ENCODE measurements at places on chromosomes 2 and 18.

GRCh38 chr2:157345647-157346389 lies 20.2 kb upstream of the ERMN start:
- DNase-seq: no peak

DNA sequence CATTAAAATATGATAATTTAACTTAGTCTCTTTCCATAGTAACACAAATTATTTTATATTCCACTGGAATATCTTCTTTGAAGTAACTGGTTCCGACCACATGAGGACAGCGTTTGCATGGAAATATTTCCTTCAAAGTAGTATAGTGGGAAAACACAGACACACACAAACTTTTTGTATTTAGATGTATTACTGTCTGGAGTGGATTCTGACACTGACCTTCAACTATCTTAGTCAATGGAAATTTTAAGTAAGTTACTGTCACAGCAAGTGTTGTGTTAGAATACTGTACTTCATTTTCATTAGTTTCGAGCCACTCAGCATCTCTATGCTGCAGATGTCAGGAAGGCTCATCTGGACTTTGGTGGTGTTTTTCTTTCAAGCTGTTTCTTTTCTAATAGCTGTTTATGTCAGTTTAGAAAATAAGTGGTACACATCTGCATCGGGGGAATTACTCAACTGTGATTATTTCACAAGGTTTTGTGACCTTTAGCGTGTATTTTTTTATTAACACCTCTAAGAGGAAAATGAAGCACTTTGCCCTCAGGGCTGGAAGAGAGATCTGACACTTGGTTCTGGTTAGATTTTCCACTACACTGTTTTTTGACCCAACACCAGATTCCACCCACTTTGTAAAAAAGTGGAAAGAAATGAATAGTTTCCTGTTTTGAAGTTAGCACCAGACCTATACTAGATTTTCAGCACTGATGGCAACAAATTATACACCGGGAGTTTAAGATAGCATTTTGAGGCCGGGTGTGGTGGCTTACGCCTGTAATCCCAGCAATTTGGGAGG lies 18.9 kb upstream of the THOC1 start:
- DNase-seq: peak; percentile 49

- DNase-seq: peak; percentile 17
These were observed 65.2 kb downstream of the POU3F3 start for GRCh38 chr2:104919127-104919526.

DNA sequence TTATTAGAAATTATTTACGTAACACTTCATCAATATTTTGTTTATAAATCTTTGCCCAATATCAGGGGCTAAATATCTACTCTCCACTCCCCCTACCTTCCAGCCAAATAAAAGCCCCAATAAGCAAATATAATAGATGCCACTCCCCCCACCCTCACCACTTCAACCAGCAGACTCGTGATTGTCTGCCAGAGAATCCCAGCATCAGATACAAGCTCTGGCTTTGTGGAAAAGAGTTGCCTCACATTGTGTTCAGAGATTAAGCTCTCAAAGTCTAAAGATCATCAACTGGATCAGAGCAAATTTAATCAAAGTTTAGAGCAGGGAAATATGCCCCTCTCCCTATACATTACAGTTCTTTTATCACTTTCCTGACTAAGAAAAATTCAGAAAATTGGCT lies 39.5 kb downstream of the AOX1 start:
- no peak for DNase-seq

GRCh38 chr18:8854962-8855361 lies 149.6 kb downstream of the MTCL1 start:
- no peak for DNase-seq

- no peak for DNase-seq
These were observed 13.1 kb downstream of the ZNF892 start for GRCh38 chr2:95220449-95220848.

DNA sequence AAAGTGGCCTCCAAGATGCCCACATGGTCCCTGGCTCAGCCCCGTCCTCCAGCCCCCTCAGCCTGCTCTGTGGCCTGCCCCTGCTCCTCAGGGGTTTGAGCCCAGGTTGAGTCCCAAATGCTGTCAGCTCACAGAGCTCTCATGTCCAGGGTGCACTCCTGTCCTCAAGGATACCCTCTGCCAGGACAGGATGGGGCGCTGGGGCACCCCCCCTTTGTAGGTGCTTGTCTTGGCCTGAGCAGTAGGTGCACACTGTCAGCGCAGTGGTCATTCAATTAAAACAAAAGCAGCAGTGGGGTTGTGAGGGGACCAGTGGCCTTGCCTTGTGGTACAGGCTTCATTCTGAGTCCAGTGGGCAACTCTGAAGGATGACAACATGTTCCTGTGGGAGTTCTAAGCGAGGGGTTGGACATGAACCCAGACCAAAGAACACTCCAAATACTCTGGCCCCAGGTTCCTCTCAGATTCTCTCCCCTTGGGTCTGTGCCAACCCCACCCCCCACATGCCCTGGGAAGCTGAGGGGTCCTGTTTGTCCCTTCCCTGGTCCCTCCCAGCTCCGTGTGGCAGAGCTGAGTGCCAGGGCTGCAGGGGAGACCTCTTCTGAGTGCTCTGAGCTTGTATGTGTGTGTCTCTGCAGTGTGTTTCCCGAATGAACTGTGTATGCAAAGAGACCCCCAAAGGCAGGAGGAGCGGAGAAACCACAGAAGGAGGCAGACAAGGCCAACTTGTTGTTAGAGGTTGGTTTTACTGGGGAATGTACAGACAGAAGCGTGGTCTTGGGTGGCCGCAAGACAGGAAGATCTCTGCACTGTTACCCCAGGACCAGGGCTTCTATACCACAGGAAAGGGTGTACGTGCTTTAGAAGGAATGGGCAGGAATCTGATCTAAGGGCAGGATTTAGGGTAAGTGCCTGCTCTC lies 155.6 kb upstream of the HS6ST1 start:
- DNase-seq: no peak

GRCh38 chr18:62721839-62722795 lies 6.8 kb downstream of the PHLPP1 start:
- no peak for DNase-seq

GRCh38 chr2:237694415-237695194 lies 67.2 kb downstream of the LRRFIP1 start:
- DNase-seq: no peak
